Kidney glomerular epithelial cell (primary cell): ENCODE measurements at places on chromosomes 6 and 20.

DNA sequence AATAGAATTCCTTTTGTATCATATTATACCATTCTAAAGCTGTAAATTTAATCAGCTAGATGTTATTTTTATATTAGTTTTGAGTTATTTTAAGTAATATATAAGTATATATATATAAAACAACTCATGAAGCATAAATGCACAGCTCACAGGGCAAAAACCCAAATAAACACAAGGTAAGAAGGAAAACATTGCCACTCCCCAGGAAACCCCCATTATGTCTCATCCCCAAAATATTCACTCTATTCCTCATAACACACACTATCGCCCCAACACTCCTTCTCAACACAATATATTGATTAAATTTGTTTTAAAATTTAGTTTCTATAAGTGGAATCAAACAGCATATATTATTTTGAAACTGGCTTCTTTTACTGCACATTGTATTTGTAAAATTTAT is 98.6 kb upstream of the FAM83B start:
- DNase-seq: no peak

- DNase-seq: no peak
Measured at GRCh38 chr20:8815208-8815607, 253.7 kb upstream of the PLCB4 start.

DNA sequence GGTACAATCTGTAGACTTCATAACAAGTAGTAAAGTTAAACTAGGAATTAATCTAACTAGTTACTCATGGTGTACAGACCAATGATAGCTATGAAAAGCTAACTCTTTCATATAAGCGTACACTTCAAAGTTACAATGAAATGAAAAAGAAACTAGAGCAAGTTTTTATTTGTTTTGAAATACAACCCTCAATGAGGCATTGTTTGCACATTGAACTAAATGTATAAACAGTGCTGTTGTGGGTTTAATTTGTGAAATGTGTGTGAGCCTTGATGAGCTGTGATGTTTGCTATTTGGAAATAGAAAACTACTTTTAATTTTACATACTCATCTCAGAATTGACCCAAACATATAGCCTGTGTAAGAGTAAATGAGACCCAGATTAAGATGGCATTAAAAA is 11.1 kb upstream of the EYA4 start:
- DNase-seq: no peak

DNA sequence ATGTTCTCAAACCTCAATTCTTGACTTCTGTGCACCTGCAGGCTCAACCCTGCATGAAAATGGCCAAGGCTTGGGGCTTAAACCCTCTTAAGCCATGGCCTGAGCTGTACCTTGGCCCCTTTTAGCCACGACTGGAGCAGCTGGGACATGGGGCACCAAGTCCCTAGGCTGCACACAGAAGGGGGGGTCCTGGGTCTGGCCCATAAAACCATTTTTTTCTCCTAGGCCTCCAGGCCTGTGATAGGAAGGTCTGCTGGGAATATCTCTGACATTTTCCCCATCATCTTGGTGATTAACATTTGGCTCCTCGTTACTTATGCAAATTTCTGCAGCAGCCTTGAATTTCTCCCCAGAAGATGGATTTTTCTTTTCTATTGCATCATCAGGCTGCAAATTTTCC is 119.4 kb upstream of the VGLL2 start:
- no peak for DNase-seq

GRCh38 chr6:14888575-14889000 is 357.3 kb upstream of the JARID2 start:
- no peak for DNase-seq

GRCh38 chr20:35463455-35464300 is 8.3 kb downstream of the CEP250 start:
- peak; percentile 68 for DNase-seq

GRCh38 chr6:41577356-41578216 is 31.4 kb downstream of the FOXP4 start:
- no peak for DNase-seq

GRCh38 chr20:2314759-2315439 is 19.1 kb downstream of the TGM3 start:
- DNase-seq: no peak

DNA sequence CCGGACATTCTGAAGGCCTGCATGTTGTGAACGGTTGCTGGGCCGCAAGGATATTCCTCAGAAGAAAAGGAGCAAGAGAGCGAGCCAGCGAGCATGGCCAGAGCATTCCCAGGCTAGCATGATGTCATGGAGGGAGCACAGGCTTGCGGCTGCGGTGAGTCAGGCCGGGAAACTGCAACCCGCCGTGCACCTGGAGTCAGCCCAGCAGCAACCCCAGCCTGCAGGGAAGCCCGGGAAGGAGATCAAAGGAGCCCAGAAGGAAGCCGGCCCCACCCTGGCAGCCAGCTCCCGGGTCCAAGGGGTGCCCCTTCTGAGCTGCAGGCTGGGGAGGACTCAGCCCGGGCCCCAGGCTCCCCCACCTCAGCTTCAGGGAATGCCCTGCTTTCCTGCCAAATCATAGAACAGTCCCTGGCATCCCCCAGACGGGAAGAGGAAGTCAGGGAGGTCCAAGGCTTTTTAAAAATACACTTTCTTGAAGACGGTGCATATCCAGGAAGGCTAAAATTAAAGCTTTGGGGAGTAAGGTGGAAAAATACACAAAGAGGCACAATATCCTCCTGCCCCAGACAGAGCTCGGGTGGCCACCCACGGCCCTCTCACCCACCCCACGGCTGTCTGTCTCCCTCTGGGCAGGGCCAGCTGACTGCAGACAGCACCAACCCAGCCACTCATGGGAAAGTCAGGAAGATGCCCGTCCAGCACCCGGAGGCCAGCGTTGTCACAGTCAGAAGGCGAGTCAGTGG is 53.7 kb downstream of the BMP7 start:
- peak; percentile 91 for DNase-seq

GRCh38 chr6:156905801-156906200 is 128.6 kb downstream of the ARID1B start:
- no peak for DNase-seq

GRCh38 chr20:13777171-13777601 is 7.5 kb downstream of the ESF1 start:
- DNase-seq: no peak

- DNase-seq: peak; percentile 91
Measured at GRCh38 chr6:64520050-64520449, 884.4 kb downstream of the PHF3 start.

- no peak for DNase-seq
Measured at GRCh38 chr6:81735756-81736380, 16.6 kb downstream of the TENT5A start.

DNA sequence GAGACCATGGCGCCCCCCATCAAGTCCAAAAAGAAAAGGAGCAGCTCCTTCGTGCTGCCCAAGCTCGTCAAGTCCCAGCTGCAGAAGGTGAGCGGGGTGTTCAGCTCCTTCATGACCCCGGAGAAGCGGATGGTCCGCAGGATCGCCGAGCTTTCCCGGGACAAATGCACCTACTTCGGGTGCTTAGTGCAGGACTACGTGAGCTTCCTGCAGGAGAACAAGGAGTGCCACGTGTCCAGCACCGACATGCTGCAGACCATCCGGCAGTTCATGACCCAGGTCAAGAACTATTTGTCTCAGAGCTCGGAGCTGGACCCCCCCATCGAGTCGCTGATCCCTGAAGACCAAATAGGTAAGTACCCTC is 41.7 kb upstream of the NAA20 start:
- DNase-seq: no peak

DNA sequence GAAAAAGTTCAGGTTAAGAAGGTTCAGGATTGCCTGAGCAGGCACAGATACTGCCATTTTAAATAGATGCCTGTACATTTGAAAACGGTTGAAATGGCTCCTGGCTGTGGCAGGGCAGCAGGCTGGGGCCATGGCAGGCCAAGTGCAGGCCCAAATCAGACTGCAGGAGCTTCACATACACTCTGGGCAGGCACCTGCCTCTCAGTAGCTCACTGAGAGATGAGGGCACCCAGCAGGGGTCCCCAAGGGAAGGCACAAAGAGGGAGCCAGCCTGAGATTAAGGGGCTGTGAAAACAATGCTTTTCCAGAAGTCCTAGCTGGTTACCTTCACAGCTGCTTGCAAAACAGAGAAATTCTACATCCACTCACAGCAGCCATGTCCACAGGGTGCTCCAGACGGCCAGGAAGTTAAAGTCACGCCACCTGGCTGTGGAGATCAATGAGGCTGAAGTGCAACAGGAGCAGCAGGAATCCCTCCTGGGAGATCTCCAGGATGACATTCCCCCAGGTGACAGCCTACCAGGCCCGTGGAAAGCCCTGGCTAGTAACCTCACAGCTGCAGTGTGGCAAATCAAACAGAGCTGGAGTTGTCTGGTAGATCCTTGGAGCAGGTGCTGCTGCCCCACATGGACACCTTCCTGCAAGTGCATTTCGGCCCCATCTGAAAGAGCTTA is 6.2 kb upstream of the RAET1E start:
- DNase-seq: no peak

- DNase-seq: no peak
Measured at GRCh38 chr20:21046413-21047070, 59.6 kb downstream of the LINC00237 start.

DNA sequence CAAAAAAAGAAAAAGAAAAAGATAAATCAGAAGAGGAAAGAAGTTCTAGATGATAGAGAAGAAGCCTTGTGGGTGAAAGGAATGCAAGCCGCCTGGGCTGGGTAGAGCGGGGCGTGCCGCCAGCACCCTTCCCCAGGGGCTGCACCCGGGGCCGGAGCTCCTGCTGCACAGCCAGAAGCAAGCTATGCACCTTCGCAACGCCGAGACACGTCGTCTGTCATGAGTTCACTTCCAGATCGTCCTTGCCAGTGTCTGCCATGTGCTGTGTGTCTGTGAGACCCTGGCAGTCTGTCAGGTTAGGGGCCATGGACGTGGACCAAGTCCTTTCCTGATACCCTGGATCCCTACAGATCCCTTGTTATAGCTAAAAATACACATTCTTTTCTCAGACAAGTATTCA is 25.5 kb upstream of the ADRM1 start:
- DNase-seq: no peak

DNA sequence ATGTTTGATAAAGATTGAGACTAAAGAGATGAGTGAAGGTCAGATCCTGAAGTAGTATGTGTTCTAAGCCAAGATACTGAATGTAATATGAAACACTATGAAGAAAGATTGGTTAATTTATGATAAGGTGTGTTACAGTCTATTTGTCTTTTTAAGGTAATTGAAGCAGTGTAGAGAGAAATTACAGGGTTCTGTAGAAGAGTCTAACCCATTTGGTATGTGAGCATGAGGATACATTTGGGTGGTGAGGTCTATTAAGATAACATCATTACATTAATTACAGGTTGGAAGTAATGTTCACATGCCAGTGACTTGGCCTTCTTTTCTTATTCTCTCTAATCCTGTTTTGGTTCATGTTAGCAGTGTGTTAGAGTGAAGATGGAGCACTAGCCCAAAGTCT is 61.4 kb downstream of the AFDN start:
- no peak for DNase-seq

DNA sequence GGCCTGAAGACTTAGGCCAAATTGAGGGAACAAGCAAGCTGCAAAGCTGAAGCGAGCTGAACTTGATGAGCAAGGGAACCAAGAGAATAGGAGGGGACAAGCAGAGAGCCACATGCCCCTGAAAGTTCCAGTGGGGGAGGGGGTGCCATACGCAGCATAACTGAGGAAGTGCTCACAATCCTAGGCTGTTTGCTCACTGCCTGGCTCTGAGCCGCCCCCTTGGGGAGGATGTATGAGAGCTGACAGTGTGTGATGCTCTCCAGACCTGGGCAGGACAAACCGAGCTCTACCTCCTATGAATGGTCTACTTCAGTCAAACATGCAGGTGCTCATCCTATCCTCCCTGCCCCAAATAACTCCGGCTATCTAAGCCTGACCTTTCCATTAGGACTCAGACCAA is 52.1 kb downstream of the FAXC start:
- no peak for DNase-seq

DNA sequence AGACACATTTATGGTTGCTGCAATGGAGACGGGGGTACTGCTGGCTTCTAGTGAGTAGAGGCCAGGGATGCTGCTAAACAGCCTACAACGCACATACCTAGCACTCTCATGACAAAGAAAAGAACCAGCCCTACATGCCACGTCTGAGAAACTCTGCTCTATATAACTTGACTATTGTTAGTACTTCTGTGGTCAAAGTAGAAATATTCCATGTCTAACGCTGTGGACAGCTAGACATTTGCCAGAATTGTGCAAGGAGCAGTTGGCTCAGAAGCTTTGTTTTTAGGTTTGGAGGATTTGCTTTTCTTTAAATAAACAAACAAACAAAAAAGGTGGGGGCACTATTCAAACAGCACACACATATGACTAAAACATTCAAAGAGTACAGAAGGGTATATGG is 20.5 kb downstream of the UBE2V1 start:
- DNase-seq: no peak

DNA sequence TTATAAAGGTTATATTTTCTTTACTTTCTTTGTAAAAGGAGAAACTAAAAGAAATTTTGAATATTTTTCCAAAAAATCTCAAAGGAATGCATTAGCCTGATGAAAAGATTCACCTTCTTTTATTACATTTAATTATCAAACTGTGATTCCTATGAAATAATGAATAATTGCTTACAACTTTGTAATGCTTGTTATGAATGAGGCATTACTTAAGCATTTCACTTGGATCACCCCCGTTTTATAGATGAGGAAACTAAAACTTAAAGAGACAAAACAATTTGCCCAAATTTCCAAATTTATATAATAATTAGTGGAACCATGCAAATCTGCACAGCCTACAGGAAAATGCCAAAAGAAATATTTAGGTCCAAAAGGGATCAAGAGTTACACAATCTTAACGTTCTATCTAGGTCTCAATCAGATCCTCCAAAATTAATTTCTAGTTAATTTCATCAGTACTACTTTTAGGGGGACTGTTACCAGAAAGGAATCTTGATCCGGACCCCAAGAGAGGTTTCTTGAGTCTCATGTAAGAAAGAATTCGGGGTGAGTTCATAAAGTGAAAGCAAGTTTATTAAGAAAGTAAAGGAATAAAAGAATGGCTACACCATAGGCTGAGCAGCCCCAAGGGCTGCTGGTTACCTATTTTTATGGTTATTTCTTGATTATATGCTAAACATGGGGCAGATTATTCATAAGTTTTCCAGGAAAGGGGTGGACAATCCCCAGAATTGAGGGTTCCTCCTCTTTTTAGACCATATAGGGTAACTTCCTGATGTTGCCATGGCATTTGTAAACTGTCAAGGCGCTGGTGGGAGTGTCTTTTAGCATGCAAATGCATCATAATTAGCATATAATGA is 288.0 kb downstream of the ADGB start:
- DNase-seq: no peak

DNA sequence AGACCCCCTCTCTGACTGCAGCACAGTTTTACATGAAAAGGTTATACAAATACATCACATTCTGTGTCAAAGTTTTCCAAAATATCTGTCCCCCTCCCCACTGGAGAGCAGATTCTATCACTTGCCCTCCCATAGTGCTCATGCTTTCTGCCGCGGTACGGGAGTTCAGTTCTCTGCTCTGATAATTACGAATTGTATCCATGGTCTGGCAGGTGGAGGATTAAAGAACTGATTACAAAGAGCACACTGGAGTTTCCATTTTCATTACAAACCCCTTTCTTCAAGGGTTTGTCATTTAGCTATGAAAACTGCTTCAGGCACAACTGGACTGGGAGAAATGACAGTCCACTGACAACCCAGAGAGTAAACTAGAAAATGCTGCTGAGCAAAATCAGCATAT is 166.0 kb downstream of the PDSS2 start:
- no peak for DNase-seq
